ENCODE measurements at places on chromosomes 1 and 21. TPM values are rescaled to one million over a fixed set of nuclear protein-coding genes. Genes with fewer than 3 reads are reported as not detected.

The MCOLN3 gene
- total RNA-seq = 0.50 TPM

The FCN3 gene
- total RNA-seq = not detected

The SPOCD1 gene
- not detected for total RNA-seq

The THEMIS2 gene
- total RNA-seq = 12.4 TPM

The PRDM16 gene
- total RNA-seq = not detected

The TACSTD2 gene
- total RNA-seq = not detected

The TP73 gene
- total RNA-seq = 0.63 TPM

DNA sequence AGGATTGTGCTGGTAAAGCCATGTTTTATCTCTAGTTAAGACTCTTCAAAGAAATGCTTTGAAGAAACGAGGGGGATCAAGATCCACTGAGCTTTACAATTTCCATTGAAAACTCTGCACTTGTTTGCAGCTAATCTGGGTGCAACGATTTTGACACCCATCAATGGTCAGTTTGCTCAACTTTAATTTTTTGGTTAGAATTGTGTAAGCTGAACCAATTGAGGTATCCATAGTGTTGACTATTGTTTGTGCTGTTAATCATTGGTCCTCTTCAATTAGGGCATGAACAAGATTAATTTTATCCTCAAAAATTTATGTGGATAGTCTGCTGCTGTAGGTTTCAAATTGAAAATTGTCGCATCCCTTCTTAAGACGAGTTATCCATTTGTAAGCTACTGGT, 17.7 kb upstream of the PLXNA2 start:
- no peak for DNase-seq

- no peak for DNase-seq
Measured at GRCh38 chr1:25829046-25829445, 9.3 kb downstream of the MTFR1L start.

DNA sequence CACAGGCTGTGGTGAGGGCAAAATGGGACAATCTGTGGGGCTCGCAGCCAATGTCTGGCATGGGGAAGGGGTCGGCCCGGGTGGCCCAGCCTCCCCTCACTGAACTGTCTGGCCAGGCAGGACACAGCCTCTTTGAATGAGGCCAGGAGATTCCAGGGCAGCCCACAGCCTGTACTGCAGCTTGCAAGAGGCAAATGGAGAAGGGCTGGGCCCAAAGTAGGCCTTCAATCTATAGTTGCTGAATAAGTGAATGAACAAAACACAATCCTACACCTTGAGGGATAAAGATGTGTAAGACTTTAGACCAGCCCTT, 23.2 kb downstream of the SLC27A3 start:
- DNase-seq = no peak

DNA sequence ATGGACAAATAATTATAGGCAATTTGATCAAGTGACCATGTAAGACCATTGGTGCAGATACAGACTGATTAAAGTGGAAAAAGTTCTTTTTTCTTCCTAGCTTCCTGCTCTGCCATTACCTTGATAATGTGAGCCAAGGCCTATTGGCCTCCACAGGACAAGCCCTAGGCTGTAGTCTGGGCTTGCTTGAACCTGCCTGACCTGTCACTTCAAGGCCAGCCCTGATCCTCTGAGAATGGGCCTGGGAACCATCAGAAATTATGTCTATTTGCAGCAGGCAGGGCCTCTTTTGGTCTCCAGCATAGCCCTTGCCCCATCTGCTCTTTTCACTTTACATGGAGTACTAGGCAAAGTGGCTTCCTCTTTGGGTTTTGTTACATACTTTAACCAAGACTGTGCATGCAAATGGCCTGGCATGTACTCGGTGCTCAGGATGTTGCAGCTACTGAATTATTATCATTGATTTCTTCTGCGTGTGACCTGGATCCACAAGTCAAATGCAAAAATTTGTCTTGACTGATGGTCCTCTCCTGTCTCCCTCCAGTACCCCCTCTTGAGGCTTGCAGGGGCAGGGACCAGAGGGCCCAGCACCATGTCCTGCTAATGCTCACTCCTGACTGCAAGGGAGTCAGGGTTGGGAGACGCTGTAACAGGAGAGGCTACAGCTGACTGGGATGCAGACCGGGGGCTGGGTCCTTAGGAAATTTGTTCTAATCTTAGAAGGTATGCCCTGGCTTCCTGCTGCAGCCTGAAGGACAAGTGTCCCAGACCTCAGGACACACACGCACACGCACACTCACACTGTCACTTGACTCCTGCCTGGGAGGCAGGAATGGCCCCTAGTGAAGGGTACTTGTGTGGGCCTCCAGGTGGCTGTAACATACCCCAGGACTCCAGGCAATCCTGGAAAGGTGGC, 39.4 kb downstream of the RCSD1 start:
- no peak for DNase-seq

DNA sequence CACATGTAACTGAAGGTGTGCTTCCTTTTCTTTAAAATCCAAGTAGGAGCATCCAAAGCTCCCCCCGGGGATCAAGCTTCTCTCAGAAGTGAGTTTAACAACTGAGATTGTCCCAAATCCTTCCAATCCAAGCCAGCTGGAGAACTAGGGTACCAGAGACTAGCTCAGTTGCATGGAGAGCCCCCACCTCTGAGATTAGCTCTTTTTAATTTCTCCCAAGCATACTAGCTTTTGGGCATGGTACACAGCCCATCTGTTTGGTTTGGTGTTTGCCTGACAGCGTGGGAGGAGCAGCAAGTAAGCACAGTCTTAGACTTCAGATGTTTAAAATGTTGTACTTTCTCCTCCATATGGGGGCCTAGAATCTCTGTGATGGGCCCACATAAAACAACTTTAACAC, 142.8 kb downstream of the ASTN1 start:
- DNase-seq = no peak

- no peak for DNase-seq
Measured at GRCh38 chr1:43619996-43620920, 29.7 kb upstream of the KDM4A start.

DNA sequence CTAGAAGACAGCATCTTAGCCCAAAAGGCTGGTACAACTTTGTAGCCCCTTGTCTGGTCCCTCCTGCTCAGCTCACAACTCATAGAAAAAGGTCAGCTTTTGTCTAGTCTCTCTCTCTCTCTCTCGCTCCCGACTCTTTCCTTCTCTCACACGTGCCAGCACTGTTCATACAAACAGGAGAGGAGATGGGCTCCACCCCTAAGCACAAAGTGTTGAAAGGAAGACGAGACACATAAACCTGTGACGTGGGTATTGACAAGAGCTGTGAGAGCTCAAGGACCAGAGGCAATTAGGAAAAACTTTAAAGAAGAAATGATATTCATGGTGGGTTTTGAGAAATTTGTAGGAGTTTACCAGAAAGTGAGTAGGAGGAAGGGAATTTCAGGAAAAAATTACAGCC, 23.6 kb upstream of the KCNC4 start:
- DNase-seq = no peak

DNA sequence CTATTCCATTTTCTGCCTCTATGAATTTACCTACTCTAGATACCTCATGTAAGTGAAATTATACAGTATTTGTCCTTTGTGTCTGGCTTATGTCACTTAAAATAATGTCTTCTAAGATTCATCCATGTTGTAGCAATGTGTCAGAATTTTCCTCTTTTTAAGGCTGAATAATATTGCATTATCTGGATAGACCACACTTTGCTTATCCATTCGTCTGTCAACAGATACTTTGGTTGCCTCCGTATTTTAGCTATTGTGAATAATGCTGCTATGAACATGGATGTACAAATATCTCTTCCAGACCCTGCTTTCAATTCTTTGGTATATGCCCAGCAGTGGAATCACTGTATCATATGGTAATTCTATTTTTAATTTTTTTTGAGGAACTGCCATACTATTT, 10.1 kb upstream of the CCSAP start:
- no peak for DNase-seq

- no peak for DNase-seq
Measured at GRCh38 chr1:21149855-21150432, 26.8 kb downstream of the EIF4G3 start.

- no peak for DNase-seq
Measured at GRCh38 chr21:27189870-27190269, 223.0 kb upstream of the ADAMTS5 start.

- DNase-seq = no peak
Measured at GRCh38 chr21:34039678-34040382, 33.5 kb upstream of the MRPS6 start.

- DNase-seq = no peak
Measured at GRCh38 chr1:14549897-14550620, 48.4 kb upstream of the KAZN start.

- DNase-seq = no peak
Measured at GRCh38 chr1:67802565-67802964, 30.7 kb downstream of the GNG12 start.

- DNase-seq = no peak
Measured at GRCh38 chr1:118944133-118944532, 44.0 kb downstream of the TBX15 start.
